Activated T-helper 1 cell treated with anti-CD3 and anti-CD28 coated beads, Interleukin-2, amount 50 U/mL, for 16 hours (primary cell): ENCODE measurements at places on chromosomes 2 and 18.

- DNase-seq, result no peak
Observed at GRCh38 chr2:112728029-112728362, 7.2 kb downstream of the NT5DC4 start.

GRCh38 chr2:69742322-69742952, 503 bp downstream of the ANXA4 start:
- no peak for DNase-seq

GRCh38 chr18:79875931-79876461, 75.5 kb downstream of the SLC66A2 start:
- no peak for DNase-seq

DNA sequence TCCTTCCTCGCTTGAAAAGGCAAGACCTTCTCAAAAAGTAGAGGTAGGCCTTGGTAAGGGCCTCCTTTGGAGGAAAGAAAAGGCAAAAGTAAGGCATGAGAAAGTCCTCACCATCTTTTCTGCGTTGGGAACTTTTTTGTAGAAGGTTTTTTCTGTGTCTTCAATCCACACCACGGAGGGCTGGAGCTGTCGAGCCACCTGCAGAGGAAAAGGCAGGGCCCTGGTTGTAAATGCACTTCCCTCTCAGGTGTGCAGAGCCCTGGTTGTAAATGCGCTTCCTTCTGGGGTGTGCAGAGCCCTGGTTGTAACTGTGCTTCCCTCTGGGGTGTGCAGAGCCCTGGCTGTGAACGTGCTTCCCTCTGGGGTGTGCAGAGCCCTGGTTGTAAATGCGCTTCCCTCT, 80.2 kb upstream of the ASB18 start:
- no peak for DNase-seq

DNA sequence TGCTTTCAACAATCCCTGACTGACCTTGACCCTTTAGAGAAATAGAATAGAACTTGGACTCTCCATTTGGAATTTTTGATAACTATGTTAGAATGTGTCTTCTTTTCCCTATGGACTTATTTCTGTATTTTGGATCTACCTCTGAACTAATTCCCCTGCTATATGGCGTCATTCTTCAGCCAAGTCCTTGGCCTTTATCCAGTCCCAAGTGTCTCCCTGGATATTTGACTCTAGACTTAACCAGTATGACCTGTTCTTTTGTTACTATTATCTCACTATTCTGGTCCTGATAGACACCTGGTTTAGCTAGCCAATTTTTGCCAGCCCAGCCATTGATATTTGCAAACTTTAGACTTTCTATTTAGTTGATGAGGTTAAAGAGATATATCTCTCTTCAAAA, 186.8 kb downstream of the KCNS3 start:
- DNase-seq, result no peak
